ENCODE measurements at places on chromosomes 12 and 14. TPM values are rescaled to one million over a fixed set of nuclear protein-coding genes. Genes with fewer than 3 reads are reported as not detected.

GLIPR1L1 gene
- total RNA-seq = not detected

DPY19L2 gene
- total RNA-seq = 1.7 TPM

SLC4A8 gene
- 1.2 TPM for total RNA-seq

ADCY4 gene
- not detected for total RNA-seq

PSMA6 gene
- total RNA-seq = 257 TPM
